Lung (tissue), 17 donors: ENCODE measurements at places on chromosomes 2 and 18.

- DNase-seq: peak; percentile 99
Measured at GRCh38 chr2:74454654-74455511, at the start of gene INO80B. INO80B (plus strand) TSS chr2:74455087; CDS start chr2:74455117, 30 bp downstream.

DNA sequence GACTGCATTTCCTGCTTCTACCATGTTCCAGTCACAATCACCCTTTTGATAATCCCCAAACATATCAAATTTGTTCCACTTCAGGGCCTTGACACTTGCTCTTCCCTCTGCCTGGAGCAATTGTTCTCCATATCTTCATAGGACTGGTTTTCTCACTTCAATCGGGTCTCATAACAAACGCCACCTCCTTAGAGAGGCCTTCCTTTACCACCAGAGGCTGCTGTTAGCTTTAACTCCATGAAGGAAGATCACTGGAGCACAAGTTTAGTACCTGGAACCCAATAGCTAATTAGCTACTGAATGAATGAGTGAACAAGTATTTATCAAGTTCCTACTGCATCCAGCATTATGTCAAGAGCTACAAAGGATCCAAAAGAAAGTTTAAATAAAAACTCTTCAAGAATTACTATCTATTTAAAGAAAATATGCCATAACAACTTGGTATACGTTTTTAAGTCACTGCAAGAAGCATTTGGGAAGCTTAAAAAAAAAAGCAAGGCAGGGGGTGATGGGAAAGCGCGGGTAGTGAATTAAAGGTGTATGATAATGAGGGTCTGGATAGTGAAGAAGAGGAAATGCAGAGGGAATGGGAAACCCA, 58.8 kb downstream of the BAZ2B start:
- peak; percentile 17 for DNase-seq

DNA sequence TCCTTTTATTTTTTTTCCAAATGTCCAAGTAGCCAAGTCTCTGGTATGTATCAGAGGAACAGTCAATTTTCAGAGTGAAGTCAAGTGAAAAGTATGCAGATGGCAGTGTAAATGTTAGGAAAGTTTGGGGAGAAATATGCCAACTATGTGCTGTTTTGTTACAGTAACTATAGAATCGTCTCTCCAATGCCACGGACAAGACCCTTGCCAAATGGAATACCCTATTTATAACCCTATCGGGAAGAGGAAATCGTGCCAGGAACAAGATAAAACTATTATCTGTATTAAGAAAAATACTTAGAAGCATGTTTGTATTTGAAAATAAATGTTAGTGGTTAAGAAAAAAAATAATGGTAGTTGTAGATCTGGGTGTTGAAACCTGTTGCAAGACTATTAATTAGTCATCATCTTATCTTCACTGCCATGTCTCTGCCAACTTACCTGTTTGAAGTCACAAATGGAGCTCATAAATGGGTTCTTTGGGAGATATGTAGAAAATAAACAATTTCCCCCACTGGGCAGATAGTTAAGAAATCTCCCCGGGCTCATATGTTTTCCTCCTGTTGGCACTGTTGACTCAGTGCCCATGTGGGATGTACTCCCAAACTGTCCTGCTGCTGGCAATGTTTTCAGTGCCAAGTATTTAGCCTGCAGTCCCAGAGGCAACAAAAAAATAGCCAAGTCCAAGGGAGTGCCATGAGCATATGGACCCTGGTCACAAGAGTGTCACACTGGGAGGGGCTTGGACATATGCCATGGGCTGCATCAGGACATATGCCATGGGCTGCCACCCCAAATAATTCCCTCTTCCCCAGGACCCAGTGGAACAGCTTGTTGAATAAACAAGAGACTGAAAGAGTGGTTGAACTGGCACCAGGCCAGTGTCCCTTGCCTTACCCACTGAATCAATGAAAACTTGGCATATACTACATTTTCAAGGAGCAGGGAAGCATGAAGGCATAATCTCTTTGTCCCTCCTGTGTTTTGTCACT, 366.9 kb downstream of the OSR1 start:
- DNase-seq: peak; percentile 35

GRCh38 chr2:38178119-38178518, 102.2 kb upstream of the CYP1B1 start:
- no peak for DNase-seq

DNA sequence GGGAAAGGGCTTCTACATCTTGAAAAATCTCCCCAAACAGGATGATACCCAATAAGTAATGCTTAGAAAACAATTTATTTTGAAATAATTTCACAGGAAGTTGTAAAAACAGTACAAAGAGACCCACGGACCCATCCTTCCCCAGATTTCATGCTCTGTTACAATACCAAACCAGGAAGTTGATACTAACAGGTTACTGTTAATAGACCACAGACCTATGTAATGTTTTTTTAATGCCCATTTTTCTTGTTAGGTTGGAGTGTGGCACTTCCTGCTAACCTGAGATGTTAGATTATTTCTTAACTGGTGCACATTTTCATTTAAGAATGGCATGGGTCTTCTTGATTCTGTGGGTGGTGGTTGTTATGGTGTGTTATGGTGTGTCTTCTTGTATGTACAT, 21.4 kb upstream of the MGAT5 start:
- DNase-seq: no peak

DNA sequence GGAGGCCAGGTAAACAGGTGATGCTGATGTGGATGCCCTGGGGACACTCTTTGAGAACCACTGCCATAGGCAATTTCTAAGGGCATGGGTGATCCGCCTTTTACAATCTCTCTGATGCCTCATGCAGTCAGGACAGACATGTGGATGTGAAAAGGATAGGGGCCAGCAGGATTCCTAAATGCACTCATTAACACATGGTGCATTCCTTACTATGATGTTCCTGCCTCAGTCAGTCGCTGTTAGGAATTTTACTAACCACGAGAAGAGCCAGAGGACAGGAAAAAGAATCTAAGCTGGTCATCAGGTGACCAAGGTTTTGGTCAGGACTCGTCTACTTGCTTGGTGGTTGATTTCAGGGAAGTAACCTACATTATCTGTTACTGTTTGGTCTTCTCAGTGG, 191.0 kb downstream of the ARL4C start:
- no peak for DNase-seq

- DNase-seq: no peak
Measured at GRCh38 chr2:106700616-106701015, 185.4 kb downstream of the ST6GAL2 start.

DNA sequence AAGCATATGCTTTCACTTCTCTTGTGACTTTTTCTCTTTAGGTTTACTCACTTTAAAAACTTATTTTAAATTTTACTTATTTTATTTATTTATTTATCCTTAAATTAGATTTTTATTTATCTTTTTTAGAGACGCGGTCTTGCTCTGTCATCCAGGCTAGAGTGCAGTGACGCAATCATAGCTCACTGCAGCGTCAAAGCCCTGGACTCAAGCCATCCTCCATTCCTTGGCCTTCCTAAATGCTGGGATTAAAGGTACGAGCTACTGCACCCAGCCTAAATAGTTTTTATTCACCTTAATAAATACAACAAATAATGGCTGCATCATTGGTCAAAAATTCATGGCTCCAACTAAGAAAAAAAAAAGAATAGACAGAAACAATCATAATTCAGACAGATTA, 415.7 kb upstream of the FIGN start:
- no peak for DNase-seq

DNA sequence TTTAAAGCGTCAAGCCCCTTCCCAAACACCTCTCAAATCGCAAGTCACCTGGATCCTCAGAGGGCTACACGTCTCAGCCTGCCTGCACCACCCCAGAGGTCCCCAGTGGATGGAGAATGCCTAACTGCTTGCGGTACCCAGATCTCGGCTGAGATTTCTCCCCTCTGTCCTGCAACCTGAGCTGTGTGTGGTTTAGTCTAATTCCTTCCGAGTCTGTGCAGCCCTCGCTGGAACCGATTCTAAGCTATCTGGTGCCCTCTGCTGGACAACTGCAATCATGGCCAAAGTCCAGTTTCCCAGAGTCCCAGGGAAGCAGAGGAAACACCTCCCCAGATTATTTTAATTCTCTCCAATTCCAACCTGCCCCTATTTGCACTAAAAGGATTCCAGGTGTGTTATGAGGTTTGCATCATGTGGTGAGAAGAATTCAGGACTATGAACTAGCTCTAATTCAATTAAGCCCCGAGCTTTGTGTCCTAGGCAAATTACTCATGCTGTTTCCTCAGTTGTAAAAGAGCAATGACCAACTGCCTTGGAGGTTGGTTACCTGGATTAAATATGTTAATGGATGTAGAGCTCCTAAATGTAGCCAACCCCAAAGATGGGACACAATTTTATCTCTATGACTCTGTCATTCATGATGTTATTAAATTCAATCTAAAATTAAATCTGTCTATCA, 276.1 kb upstream of the NCKAP5 start:
- DNase-seq: peak; percentile 78

DNA sequence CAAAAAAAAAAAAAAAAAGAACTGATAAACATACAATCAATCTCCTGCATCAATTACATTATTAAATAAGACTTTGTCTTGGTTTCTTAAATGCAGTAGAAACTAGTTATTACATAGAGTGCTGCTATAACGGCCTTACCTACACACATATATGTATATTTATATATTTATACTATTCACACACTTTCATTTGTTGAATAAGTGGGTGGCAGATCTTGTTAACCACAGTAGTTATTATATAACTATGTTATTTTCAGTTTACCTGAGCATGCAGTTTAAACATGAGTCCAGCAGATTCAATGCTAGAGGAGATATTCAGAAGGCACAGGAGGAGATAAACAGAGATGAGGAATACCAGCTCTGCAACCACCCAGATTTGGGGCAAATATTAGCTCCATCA, 81.5 kb upstream of the CD226 start:
- DNase-seq: no peak

GRCh38 chr2:17460371-17461086, 57.7 kb downstream of the RAD51AP2 start:
- DNase-seq: no peak

- no peak for DNase-seq
Measured at GRCh38 chr2:197604117-197604860, 71.1 kb downstream of the RFTN2 start.

DNA sequence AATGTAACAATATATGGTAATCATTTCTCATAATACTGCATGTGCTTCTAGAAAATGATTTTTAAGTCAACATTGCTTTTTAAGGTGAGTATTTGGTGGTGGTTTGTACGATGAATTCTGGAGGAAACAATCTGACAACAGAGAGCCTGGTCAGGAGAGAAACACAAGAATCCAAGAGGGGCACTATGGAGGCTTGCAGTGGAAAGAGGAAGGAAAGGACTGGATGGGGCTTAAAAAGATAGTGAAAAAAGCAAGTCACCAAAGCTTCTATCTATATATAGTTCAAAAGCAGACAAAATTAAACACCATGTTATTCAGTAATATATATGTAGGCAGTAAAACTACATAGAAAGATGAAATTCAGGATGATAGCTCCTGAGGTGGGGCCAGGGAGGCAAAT, 109.4 kb upstream of the SERTAD2 start:
- DNase-seq: no peak

DNA sequence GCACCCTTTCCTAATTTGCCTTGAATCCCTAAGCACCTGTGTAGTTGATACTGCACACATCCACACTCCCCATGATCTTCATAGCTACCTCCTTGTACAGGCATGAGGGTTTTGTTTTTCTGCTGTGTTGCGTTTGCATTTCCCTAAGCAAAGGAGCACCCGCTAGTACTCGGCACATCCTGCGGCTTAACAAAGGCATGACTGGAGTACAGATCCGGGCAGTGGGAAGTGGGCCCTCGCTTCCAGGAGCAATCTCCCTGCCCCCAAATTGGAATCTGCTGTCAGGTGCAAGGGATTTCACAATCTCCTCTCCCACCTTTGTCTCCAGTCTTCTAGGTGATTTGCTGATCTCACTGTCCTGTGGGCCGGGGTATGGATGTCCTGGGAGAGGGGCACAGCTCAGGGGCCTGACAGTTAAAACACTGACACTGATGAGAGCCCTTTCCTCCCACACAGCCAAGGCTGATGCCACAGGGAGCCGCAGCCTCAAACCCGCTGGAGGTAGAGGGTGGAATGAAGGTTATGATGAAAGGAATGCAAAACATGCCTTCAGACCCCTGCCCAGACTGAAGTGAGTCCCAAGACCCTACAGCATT, 98.7 kb upstream of the THOC1 start:
- DNase-seq: no peak

DNA sequence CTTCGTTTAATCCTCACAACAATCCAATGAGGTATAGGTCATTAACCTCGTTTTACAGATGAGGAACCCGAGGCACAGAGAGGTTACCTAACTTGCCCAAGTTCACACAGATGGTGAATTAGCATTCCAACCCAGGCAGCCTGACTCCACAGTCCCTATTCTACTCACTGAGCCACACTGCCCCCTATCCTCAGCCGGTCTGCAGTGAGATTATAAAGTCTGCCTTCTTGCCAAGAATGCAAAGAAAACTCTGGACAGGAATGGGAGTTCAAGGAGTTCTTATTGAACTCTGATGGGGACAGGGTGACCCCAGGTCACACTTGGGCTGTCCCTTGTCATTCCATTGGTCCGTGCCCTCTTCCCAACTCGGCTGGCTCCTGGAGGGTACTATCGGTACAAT, 118.1 kb upstream of the MSH6 start:
- no peak for DNase-seq

GRCh38 chr2:127733113-127733815, 32.0 kb downstream of the SFT2D3 start:
- DNase-seq: no peak

DNA sequence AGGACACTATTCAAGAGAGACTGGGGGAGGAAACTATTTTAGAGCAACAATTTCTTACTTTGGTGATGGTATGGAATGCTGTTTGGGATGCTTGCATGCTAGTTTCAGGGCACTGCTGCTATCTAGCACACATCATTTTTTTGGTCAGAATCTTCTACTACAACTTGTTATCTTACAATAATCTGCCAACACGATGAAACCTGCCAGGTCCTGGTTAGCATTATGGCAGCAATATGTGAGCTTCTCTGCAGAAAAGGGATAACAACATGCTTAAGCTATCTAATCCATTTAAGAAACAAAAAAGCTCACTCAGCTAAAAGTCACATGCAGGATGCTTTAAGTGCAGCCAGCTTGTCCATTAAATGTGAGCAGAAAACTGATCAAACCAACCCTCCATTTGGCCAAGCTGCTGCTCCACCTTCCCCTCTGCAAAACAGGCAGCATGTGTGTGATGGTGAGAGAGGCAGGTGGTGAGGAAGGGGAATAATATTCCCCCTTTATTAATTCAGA, 30.1 kb downstream of the GAREM2 start:
- DNase-seq: no peak
